ENCODE measurements at places on chromosomes 16 and 17. TPM values are rescaled to one million over a fixed set of nuclear protein-coding genes. Genes with fewer than 3 reads are reported as not detected.

HID1 gene
- 21.7 TPM for total RNA-seq

GDPD1 gene
- 5.8 TPM for total RNA-seq

ST6GALNAC2 gene
- 0.65 TPM for total RNA-seq

MPO gene
- not detected for total RNA-seq

ADAP2 gene
- total RNA-seq = 0.15 TPM

ZNF423 gene
- total RNA-seq = 1.3 TPM

TBC1D3 gene
- total RNA-seq = not detected

NPIPB8 gene
- total RNA-seq = not detected

CHTF18 gene
- 13.6 TPM for total RNA-seq

TNP2 gene
- not detected for total RNA-seq

CCDC40 gene
- 0.97 TPM for total RNA-seq

SYCE1L gene
- total RNA-seq = 0.97 TPM

SLC9A5 gene
- total RNA-seq = 0.30 TPM

KRTAP17-1 gene
- total RNA-seq = not detected

PLK1 gene
- total RNA-seq = 27.9 TPM

WNT9B gene
- not detected for total RNA-seq

RAC3 gene
- total RNA-seq = 40.0 TPM

ARHGDIG gene
- total RNA-seq = 0.61 TPM

KCNJ18 gene
- total RNA-seq = not detected

MTMR4 gene
- 38.8 TPM for total RNA-seq

ZBTB4 gene
- total RNA-seq = 6.7 TPM

PLA2G10 gene
- total RNA-seq = not detected

GFAP gene
- 0.65 TPM for total RNA-seq

NPIPB13 gene
- total RNA-seq = 0.65 TPM

TNFRSF17 gene
- total RNA-seq = not detected

ST6GALNAC1 gene
- not detected for total RNA-seq

PYDC1 gene
- total RNA-seq = not detected

OR3A3 gene
- total RNA-seq = not detected

Data from epithelial cell of umbilical artery (primary cell).